ENCODE measurements at places on chromosomes 2 and 18.

DNA sequence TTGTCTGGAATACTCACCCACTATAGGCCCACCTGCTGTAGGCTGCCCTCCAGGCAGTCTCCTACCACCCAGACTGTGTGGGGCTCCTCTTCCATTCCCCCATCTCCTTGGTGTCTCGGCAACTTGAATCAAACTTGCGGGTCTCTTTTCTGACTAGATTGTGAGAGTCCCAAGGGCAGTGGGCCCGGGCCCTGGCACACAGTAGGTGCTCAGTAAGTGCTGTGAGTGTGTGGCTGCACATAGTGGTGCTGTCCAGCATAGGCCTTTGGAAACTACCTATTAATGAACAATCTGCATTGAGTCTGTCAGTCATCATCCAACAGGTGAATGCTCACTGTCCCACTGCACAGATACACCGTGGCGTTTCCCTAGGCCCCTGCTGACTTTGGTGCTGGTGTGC, 43.6 kb upstream of the ASB1 start:
- no peak for DNase-seq

GRCh38 chr2:70686577-70687460, 81.2 kb downstream of the ADD2 start:
- peak; percentile 82 for DNase-seq

DNA sequence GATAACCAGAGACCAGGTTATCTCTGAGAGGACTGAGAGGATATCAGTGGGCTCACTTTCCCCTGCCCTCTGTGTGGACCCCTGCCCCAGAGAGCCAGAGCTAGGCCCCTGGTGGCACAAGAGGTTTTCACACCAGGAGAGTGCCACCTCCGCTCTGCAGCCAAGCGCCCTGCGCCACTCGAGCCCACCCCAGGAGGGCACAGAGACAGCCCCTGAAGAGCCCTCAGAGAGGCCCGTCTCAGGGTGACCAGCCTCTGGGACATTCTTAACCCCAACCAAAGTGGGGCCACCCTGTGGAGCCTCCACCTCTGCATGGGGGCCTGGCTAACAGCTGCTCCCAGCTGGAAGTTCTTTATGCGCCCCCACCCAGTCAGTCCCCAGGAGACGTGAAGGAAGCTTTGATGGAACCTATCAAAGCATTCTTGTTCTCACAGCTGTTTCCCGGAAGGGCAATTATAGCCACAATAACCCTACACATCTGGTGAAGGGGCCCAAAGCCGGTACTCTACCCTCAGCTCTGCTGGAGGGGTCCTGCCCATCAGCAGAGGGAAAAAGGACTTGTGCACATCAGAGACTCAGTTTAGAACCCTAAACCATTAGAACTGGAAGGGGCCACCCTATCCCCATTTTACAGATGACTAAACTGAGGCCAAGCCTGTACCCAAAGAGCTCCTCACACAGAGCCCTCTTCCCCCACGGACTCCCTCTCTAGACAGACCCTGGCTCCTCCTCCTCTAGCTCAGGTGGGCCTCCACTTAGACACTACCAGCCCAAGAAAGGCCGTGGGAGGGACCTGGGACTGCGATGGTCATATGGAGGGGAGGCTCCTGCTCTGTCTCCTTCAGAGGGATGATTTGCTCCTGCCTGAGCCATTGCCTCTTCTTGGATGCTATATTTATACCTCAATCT, 101.1 kb downstream of the ZFP36L2 start:
- no peak for DNase-seq

GRCh38 chr2:139196754-139197153, 416.6 kb upstream of the NXPH2 start:
- DNase-seq, result no peak

All from myocyte (in vitro differentiated cells).